Mesangial cell (primary cell): ENCODE measurements at places on chromosomes 12 and 14. TPM values are rescaled to one million over a fixed set of nuclear protein-coding genes. Genes with fewer than 3 reads are reported as not detected.

RAD52 gene
- 8.0 and 15.1 TPM in 2 replicates for total RNA-seq

TEAD4 gene
- 62.4 and 77.7 TPM in 2 replicates for total RNA-seq

FCF1 gene
- 23.8 and 41.7 TPM in 2 replicates for total RNA-seq

POTEG gene
- not detected in 2 replicates for total RNA-seq

ADAM20 gene
- under 0.01 and 0.25 TPM in 2 replicates for total RNA-seq

ACVRL1 gene
- 2.1 and 3.9 TPM in 2 replicates for total RNA-seq

SPPL3 gene
- 16.3 and 26.5 TPM in 2 replicates for total RNA-seq

SMOC1 gene
- 0.13 and 0.16 TPM in 2 replicates for total RNA-seq

OTX2 gene
- not detected in 2 replicates for total RNA-seq
